CD8-positive, alpha-beta memory T cell (primary cell): ENCODE measurements at places on chromosomes 6 and 20. TPM values are rescaled to one million over a fixed set of nuclear protein-coding genes. Genes with fewer than 3 reads are reported as not detected.

SS18L1 gene
- 16.9 TPM for total RNA-seq

SRMS gene
- not detected for total RNA-seq

PRPF6 gene
- 78.3 TPM for total RNA-seq

GRCh38 chr6:122449069-122449468 is 22.5 kb downstream of the SERINC1 start:
- DNase-seq, result no peak

GRCh38 chr20:34978092-34978744 is 22.6 kb downstream of the MYH7B start:
- DNase-seq, result no peak

GRCh38 chr6:35916056-35916455 is 4.8 kb downstream of the SRPK1 start:
- no peak for DNase-seq
